Liver (tissue), 10 donors: ENCODE measurements at places on chromosomes 1 and 21.

DNA sequence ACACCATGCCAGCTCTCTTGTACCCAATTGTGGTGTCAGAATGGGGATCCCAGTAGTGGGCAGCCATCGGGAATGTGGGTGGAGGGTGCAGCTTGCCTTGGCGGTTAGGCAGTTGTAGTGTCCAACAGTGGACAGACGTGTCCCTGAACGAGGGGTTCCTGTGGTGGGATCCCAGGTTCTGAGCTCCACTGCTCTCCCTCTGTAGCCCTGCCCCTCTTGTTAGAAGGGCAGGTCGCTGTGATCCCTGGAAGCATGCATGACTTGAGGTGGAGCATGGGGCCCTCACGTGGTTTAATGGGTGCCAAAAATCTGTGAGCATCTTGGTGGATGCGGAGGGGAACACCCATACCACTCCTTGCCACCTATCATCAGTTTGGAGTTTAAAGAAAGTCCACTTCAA, 4.3 kb downstream of the GALNT2 start:
- DNase-seq = no peak

DNA sequence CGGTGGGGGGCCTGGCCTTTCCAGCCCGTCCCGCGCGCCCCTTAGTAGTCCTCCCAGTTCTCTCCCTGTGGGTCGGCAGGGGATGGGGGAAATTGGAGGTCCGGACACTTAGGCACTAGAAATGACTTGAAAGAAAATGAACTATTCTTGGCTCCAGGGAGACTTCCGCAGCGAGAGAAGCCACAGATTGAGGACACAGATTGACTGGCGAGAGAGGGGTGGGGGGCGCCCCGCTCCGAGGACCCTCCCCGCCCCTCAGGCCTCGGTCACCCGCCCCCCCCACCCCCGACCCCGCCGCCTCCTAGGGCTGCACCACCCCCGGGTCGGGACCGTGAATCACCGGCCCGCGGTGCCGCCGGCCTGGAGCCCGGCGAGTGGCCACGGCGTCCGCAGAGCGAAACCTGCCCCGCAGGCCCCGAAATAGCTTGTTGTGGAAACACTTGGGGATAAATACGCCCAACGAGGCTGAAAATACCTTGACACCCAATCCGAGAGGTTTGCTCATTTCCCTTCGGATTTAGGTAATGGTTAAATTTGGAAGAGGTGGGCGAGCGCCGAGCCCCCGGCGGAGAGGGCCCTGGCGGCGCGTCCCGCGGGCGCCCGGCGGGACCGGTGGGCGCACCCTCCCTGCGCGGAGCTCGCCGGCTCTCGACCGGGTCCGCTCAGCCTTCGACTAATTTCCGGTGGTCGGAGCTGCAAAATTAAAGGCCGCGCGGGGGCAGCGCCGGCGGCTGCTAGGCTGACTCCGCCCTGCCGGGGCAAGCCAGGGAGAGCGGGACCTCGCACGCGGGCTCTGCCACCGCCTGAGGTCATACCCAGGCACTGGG, at the start of gene GFI1:
Gene GFI1, minus strand, starts transcription at position 675 of the 827 bp plus-strand sequence. CDS start 3,438 bp downstream, outside the sequence.
- no peak for DNase-seq

DNA sequence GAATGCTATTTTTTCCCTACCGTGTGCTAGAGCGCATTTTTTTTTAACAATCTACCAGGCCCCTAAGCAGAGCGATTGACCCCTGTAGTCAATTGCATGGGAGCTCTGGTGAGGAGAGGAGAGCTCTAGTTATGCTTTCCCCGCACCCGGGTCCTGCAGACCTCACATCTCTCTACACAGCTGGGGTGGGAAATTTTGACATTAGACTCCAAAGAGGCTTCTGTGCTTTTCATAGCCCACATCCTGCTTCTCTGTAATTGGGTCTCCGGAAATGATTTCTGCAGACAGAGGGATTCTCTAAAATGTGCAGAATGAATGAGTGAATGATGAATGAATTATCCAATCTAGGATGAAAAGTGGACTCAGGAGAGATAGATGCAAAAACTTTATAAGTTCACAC, 41.5 kb upstream of the DUSP10 start:
- no peak for DNase-seq

DNA sequence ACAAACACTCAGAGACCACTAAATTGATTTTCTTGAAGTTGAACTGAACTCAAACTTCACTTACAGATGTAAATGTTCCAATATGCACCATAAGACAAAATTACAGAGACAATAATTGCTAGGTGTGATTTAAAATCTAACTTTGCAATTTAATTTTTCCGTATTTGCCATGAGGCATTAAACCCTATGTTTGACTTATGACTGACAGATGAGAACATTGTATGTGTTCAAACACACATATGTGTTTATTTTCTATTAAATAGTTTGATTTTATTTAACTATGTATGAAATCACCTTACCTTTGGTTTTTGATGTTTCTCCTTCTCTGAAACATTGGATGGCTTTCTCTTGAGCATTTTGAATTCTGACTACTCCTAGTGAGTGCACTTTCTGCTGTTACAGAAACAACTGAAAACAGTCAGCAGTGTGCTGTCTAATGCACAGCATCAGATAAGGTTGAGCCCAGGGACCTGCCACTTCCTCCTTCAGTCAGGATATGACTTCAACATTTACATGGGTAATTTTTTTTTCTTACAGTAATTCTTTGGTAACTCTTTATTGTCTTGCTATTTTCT, at the start of gene SAMSN1:
Gene SAMSN1, minus strand, starts transcription at position 410 of the 575 bp plus-strand sequence. Its CDS starts 54 bp downstream, at position 356.
- DNase-seq = no peak

- DNase-seq = peak; percentile 58
Measured at GRCh38 chr1:32361674-32362473, 411 bp downstream of the FAM229A start.

DNA sequence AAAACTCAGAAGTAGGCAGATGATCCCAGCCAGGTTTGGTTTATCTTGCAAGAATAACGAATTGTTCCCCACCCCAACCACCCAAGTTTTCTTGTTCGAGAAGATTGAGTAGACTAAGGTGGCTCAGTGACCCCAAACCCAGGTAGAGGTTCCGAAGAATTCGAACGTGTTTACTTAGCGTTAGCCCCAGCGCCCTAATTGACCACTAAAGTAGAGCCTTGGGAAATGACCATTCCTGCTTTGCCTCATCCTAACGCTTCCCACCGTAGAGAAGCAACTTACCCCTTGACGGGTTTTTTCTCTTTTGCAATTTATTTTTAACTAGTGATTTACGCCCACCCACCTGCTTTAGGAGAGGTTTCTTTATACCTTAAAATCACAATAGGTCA, 870 bp downstream of the FBXO28 start:
- no peak for DNase-seq

GRCh38 chr1:231853588-231854207, 227.1 kb downstream of the DISC1 start:
- no peak for DNase-seq

GRCh38 chr21:26281506-26281905, 110.9 kb upstream of the APP start:
- DNase-seq = no peak

DNA sequence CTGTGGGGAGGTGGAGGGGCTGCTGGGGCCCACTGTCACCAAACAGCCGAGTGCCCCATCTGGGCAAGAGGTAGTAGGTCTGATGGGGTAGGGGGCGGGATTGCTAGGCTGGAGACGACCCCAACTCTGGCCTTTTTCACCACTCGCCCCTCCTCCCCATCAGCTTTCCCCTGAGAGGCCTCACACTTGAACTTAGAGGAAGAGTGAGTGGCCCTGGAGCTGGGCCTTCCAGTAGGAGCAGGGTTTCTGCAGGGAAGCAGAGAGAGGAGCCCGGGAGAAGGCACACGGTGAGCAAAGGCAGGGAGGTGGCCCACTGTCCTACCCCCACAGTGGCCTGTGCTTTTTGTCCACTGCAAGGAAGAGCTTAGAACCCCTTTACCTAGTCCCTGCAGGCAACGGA, 111.9 kb upstream of the WNT4 start:
- no peak for DNase-seq

DNA sequence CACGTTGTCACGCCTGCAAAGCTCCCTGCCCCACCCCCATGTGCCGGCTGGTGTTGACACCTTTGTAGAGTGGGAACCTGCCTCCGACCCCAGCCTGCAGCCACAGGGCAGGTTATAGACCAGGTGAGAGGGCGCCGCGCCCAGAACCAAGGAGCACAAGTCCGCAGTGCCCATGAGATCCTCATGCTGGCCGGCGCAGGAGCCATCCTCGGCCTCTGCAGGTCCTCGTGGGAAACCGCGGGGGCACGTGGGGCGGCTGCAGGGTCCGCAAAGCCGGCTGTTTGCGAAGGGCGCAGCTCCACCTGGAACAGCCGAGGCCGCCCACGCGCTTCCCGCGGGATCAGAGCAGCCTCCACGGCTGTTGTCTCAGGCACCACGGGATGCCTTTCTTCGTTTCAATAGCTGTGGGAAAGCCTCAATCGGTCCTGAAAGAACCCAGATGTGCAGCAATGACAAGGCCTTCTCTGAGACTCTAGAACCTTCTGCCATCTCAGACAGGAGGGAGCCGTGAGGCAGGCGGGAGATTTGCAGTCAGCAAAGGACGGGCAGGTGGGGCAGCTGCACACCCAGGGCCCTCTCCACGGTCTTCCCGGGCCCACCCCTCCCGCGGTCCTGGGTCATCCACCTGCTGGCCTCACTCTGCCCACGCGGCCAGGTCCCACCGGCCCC, 29.9 kb downstream of the POFUT2 start:
- no peak for DNase-seq

GRCh38 chr1:235079443-235080296, 49.0 kb downstream of the TOMM20 start:
- DNase-seq = no peak

DNA sequence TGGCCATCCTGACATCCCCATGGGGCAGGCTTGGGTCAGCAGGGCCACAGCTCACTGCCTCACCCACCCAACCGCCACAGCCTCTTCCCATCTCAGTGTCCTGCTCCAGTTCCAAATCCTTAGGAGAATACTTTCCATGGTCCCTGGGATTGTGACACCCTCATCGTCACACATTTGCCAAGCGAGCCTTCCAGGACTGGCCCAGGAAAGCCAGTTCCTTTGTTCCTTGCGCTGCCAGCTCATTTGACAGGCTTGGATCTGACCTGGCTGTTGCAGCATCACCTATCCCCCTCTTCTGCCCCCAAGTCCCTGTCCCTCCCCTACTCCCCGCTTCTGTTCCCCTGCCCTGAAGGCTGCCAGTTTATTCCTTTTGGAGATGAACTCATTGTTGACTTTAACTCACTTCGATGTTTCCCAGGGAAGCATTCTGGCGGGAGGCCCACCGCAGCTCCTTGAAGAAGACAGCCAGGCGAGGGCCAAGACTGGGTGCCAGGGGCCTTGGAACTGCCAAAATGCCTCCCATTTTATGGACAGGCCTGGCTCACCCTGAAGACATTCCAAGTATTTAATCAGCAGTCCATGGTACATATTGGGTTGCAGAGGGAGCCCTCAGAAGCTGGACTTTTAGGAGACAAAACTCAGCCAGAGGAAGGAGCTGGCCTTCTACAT, 10.2 kb upstream of the GNL2 start:
- no peak for DNase-seq

- no peak for DNase-seq
Measured at GRCh38 chr1:204703826-204704612, 18.5 kb upstream of the LRRN2 start.

GRCh38 chr1:31669786-31670592, 25.3 kb upstream of the PEF1 start:
- DNase-seq = no peak

GRCh38 chr1:26121854-26122773, 10.5 kb downstream of the PDIK1L start:
- DNase-seq = no peak

GRCh38 chr1:228271701-228272251, 63.9 kb downstream of the OBSCN start:
- no peak for DNase-seq

DNA sequence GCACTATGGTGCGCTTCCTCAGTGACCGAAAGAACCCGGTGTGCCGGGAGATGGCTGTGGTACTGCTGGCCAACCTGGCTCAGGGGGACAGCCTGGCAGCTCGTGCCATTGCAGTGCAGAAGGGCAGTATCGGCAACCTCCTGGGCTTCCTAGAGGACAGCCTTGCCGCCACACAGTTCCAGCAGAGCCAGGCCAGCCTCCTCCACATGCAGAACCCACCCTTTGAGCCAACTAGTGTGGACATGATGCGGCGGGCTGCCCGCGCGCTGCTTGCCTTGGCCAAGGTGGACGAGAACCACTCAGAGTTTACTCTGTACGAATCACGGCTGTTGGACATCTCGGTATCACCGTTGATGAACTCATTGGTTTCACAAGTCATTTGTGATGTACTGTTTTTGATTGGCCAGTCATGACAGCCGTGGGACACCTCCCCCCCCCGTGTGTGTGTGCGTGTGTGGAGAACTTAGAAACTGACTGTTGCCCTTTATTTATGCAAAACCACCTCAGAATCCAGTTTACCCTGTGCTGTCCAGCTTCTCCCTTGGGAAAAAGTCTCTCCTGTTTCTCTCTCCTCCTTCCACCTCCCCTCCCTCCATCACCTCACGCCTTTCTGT, 7.3 kb upstream of the PIGV start:
- DNase-seq = no peak

- DNase-seq = no peak
Measured at GRCh38 chr1:83530506-83530905, 468.4 kb downstream of the TTLL7 start.

DNA sequence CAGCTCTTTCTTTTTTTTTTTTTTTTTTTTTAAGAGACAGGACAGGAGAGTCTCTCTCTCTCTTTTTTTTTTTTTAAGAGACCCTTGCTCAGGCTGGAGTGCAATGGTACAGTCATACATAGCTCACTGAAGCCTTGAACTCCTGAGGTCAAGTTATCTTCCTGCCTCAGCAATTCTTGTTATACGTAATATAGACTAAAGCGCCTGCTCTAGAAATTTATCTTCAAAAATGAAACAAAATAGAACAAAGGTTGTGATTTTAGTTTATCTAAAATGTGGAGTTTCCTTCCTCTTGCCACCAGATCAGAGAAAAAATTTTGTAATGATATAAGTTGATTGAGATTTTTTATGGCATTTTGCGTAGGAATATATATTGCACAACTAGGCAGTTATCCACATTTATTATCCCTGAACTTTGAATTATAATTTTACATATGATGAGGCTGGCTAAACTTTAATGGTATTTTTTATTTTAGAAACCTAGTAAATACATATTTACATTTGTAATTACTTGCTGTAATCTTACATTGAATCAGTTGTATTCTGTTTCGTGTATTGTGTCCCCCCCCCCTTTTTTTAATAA, 44.2 kb downstream of the MTF2 start:
- no peak for DNase-seq

DNA sequence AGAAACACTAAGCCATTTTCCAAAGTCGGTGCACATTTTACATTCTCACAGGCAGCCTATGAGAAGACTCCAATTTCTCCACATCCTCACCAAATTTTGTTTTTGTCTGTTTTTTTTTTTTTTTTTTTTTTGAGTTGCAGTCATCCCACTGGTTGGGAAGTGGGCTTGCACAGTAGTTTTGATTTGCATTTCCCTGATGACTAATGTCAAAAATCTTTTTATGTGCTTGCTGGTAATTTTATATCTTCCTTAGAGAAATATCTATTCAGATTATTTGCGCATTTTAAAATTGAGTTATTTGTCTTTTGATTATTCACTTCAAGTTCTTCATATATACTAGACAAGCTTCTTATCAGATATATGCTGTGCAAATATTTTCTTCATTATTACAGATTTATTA, 141.5 kb downstream of the USH2A start:
- no peak for DNase-seq

- no peak for DNase-seq
Measured at GRCh38 chr1:114345930-114346479, 165.0 kb downstream of the TRIM33 start.

GRCh38 chr1:23020706-23021405, 1.6 kb downstream of the KDM1A start:
- DNase-seq = no peak
